T-helper 2 cell treated with Interferon-gamma antibody and Interleukin-4, amounts not matched to agents 5 μg/mL and 100 μg/mL, for 36 hours (primary cell): ENCODE measurements at places on chromosomes 12 and 14.

GRCh38 chr12:51922762-51923505 is 15.6 kb downstream of the ACVRL1 start:
- DNase-seq, result no peak

- no peak for DNase-seq
These were observed 212.8 kb upstream of the CCDC196 start for GRCh38 chr14:66273261-66273832.

- DNase-seq, result no peak
These were observed 73.3 kb downstream of the PTHLH start for GRCh38 chr12:27899151-27899661.

- DNase-seq, result no peak
These were observed 32.8 kb upstream of the TOMM20L start for GRCh38 chr14:58362798-58363412.

GRCh38 chr14:20503898-20504297 is 1.4 kb upstream of the RNASE10 start:
- no peak for DNase-seq

- DNase-seq, result no peak
These were observed 273.7 kb downstream of the SLC6A15 start for GRCh38 chr12:84638811-84639368.

- no peak for DNase-seq
These were observed 826 bp downstream of the ACADS start for GRCh38 chr12:120726510-120726793.

DNA sequence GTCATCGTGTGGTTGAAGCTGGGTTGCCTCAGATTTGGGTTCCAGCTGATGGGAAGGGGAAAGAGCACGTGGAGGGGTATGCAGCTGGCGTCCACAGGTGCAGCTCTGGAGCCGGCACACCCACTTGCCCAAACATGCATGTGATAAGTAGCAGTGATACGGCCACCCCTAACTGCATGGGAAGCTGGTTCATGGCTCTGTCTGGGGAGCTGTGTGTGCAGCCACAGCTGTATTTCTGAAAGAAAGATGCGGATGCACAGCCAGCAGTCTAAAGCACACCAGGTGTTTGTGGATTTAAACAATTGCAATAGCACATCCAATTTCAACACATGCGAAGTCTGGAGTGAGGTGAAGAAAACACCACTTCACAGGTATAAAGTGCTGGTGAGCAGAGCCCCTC is 181.4 kb downstream of the EFCAB11 start:
- DNase-seq, result no peak

DNA sequence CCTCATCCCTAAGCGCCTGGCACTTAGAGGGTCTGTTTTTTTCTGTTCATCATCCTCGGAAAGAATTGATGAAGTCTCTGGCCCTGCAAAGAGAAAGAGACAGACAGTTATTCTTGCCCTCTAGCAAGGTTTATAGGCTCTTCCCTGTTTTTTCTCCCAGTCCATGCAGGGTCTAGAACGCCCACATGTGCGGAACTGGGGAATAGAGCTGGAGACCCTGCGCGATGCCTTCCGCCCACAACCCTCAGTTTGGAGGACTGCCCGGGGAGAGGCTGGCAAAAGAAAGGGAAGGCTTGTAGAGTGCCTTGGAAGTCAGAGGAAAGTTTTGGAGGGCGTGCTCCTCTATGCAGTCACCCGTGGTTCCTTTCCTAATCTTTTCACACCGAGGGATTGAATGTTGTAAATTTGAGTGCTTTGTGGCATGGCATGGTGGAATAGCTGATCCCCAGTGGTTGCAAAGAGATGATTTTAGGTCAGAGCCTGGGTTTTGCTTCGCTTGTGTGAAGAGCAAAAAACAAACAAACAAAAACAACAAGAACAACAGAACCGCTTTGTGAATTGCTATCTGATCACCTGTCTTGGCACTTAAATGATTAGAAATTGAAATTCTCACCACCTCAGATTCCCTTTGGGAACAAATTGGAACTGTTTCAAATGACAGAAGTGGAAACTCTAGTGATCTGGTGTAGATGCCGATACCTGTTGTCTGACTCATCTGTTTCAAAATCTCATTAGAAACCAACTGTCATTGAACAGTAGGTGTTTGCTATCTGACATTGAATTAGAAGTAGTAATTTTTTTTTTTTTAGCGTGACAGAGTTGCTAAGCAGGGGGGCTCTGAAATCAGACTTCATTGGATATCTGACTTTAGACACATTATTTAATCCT is 947 bp downstream of the GAS2L3 start:
- DNase-seq, result no peak

DNA sequence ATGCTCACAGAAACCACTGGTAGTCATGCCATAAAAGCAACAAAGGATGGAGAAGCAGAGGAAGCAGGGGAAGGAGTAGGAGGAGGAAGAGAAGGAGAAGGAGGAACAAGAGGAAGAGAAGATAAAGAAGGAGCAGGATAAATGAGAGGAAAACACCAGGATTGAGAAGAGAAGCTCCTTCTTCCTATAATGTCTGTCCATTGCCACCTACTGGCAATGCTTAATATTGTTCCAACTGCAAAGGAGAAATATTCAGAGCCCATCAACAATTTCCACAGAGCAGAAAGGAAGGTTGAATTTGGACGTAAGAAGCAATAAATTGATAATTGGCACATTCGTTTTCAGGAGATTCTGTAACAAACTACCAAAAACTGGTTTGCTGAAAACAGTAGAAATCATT is 898.4 kb downstream of the SLC16A7 start:
- no peak for DNase-seq

DNA sequence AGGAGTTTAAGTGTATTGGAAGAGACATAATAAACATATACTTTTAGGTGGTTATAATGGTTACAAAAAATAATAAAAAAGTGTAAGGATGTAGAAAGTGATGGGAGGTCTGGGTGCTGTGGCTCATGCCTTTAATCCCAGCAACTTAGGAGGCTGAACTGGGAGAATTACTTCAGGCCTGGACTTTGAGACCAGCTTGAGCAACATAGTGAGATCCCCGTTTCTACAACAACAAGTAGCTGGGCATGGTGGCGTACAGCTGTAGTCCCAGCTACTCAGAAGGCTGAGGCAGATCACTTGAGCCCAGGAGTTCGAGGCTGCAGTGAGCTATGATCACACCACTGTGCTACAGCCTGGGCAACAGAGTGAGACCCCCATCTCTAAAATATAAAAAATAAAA is 19.0 kb downstream of the NUBPL start:
- no peak for DNase-seq

- DNase-seq, result no peak
These were observed 11.2 kb downstream of the OSBPL8 start for GRCh38 chr12:76548222-76548837.

GRCh38 chr14:31232081-31232480 is 24.5 kb upstream of the HECTD1 start:
- no peak for DNase-seq

DNA sequence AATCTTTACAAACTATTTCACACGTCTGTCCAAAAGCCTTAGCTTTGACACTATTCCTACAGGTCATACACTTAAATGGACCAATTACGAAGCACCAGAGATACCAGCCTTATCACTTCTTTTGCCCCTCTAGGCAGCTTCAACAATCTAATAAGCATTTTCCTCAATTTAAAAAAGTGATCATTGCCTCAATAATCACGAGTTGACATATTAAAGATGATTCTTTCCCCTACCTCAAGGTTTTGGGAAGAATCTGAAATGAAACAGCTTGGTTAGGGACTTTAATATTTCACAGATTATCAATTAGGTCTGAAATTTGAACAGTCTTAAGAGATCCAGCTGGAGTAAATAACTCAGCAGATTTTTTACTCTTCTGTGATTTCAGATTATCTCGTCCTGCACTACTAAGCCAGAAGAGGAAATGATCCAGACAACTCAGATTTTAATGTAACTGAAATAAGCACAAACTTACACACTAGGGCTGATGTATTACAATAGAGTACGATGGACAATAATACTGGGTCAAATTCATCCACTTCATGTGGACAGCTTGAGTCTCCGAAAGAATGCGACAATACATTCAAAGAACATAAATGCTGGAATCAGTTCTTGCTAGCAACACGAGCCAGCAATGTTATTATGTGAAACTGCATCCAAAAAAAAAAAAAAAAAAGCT is 15.9 kb downstream of the UBE2N start:
- no peak for DNase-seq

DNA sequence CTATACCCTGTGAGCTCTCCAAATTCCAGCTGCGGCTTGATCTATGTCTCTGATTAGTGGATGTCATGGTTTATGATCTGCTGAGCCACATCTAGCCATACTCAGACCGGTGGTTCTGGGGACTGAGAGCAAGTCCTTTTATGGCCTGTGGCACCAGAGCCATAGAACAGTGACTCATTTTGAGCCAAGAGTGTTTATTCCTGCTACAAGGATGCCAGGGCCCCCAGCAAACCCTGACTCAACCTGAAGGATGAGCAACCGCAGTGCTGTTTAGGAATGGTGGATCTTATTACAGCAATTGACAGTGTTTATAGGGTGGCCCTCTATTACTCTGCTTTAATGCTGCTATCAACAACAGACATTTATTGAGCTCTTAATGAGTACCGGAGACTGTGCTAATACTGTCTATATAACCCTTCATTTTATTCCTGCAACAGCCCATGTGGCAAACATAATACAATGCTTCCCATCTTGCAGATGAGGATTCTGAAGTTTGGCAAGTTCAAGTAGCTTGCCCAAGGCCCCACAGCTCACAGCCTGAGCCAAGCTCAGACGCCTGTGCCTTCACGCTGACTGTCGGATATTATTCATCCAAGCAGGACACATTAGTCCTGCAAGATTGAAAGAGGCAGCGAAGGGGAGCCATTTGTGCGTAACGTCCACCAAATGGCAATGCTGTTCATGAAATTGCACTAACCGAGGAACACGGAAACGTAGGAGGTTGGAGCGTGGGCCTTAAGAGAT is 273.6 kb upstream of the PWP1 start:
- DNase-seq, result no peak

GRCh38 chr12:5944688-5945070 is 380 bp downstream of the ANO2 start:
- DNase-seq, result no peak

DNA sequence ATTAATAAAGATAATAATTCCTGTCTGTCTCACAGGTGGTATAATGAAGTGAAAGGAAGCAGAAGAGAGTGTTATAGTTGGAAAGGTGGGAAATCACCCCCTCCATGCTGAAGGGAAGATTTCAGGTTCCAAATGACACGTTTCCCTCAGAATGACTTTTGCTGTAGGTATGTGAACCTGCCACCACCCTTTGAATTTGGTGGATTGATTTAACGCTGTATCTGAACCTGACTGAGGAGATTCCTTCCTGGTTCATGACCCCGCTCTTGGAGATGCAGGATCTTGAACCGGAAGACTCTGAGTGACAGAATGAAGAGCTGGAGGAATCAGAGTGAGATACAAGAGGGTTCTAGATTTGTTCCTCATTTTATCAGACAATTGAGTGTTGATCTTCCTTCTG is 20.3 kb upstream of the EMP1 start:
- DNase-seq, result no peak

GRCh38 chr14:47678157-47678556 is 2.8 kb upstream of the MDGA2 start:
- no peak for DNase-seq
